ENCODE measurements at places on chromosomes 2 and 18.

DNA sequence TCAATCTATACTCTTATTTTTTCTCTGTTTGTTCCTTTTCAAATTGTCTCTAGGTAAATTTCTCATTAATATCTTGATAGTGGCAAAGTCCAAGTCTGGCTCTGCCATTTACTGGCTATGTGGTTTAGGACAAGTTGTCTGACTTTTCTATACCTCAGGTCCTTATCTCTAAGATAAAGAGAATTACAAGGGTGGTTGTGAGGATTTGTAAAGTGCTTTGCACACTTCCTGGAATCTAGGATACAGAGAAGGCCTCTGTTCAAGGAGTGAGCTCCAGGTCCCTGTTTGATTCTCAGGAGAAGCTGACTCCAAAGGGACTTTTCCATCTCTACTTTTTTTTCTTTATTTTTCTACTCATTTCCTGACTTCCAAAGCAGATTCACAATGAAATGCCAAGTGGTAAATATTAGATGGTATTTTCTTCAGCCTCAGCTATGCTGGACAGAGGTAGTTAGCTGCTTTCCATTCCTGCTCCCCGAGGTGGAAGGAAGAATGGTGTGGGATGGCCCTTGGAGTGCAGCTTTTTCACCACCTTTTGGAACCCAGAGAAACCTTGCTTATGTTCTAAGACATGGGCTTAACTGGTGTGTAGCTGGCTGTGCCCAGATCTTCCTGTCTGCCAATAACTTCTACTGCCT lies 90.5 kb downstream of the GALNT1 start:
- no peak for DNase-seq

GRCh38 chr2:219247678-219248642 lies 2.7 kb downstream of the STK16 start:
- no peak for DNase-seq

DNA sequence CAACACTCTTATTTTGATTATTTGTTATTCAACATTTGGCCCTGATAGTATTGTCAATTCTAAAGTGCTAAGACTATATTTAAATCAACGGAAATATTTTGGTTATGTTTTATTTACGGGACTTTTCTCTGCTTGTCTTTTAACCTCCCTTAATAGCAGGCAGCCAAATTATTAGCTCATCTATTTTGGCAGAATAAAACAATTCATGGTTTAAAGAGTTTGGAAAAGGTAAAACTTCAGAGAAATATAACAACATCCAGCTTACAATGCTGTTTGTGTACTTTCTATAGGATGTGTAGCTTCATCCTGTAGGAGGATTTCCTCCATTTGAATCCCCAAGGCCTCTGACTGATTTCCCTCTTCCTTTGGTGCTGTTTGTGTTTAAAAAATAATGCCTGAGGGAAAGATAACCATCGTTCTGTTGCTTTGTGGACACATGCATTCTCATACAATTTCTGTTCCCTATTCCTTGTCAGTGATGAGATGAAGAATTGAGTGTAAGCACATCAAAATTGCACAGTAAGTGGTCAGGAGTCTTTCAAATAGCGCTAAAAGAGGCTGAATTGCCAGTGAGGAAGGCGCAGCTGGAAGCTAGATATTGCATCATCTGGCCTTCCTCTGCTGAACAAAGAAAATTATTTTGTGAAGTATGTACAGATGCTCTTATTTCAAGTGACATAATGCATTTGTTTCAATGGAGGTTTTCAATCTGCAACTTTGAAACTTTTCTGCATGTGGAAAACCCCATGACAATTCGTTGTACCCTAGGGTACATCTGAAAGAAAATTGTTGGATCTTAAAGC lies 80.3 kb downstream of the CD28 start:
- no peak for DNase-seq

- DNase-seq = no peak
These were observed 55.6 kb downstream of the MTA3 start for GRCh38 chr2:42624047-42624446.

DNA sequence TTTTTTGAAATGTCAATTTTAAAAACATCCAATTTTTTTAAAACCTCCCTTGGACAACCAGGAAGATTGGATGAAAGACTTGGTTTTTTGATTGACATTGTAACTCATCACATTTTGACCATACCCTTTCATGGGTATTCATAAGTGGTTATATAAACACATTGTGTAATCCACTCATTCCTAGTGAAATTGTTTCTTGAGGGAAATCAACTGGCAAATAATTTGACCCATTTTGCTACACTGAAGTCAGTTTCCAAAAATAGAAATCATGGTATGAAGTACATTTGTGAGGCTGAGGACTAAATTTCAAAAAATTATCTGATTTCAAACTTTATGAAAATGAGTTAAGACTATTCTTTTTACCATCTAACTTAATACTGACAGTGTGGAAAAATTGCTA lies 31.5 kb downstream of the FBXO48 start:
- DNase-seq = no peak

GRCh38 chr18:78408623-78409022 lies 571.0 kb upstream of the SALL3 start:
- DNase-seq = no peak

DNA sequence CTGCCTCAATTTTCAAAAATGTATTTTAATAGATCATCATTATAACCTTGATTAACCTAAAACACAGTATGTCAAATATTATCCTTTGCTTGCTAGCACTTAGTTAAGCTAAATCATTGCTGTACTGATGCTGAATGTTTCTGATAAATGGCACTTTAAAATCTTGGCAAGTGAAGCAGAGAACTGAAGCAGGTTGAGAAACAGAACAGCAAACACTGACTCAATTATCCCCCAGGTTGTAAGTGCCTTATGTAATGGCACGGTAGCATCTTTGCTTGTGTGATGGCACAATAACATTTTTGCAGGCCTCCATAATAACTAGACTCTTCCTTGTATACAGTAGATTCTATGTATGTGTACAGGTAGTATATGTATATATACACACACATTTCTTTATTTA lies 33.8 kb downstream of the ARHGAP15 start:
- no peak for DNase-seq

DNA sequence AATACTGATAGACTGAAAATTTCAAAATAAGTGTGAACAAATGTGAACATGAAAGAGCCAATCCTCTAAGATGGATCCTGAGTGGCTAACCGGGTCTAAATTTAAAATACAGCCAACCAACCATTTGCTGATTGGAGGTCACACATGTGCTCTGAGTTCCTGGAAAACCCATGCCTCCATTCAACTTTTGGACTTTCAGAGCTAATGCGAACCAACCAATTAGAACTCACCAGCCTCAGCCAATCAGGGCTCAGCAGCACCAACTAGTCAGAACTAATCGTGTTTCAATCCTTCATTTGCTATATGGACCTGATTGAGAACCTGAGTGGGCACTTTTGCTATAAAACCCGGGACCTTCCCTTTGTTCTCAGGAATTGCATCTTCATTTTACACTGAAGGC lies 111.5 kb downstream of the MEP1B start:
- no peak for DNase-seq

GRCh38 chr2:161199912-161200701 lies 39.9 kb downstream of the TANK start:
- no peak for DNase-seq

DNA sequence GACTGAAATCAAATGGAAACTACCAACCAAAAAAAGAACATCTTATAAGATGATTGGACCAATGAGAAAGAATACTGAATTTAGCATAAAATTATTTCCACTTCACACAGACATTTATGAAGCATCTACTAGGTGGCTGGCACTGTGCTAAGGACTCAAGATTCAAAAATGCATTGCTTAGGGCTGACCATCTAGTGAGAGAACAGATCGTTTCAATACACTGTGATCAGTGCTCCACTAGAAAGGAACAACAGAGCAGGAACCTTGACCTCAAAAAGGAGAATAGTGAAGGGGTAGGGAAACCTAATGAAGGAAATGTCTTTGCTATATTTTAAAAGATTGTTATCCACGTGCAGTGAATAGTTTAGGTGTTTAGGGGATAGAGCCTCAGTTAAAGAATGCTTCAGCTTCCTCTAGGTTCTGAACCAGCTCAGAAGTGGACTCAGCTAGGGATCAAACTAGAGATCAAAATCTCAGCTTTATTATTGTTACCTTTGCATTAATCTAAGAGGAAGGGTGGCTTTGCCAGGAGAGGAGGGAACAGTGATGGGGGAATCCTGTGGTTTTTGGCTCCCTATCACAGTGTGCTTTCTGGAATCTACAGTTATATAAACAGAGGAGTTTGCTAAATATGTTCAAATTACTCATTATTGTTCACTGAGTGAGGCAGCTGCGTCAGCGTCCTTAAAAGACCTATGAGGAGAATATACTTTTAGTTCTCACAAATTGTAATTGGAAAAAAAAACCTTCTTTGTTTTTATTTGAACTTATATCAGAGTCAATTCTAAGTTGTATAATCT lies 16.2 kb upstream of the BBS5 start:
- no peak for DNase-seq

DNA sequence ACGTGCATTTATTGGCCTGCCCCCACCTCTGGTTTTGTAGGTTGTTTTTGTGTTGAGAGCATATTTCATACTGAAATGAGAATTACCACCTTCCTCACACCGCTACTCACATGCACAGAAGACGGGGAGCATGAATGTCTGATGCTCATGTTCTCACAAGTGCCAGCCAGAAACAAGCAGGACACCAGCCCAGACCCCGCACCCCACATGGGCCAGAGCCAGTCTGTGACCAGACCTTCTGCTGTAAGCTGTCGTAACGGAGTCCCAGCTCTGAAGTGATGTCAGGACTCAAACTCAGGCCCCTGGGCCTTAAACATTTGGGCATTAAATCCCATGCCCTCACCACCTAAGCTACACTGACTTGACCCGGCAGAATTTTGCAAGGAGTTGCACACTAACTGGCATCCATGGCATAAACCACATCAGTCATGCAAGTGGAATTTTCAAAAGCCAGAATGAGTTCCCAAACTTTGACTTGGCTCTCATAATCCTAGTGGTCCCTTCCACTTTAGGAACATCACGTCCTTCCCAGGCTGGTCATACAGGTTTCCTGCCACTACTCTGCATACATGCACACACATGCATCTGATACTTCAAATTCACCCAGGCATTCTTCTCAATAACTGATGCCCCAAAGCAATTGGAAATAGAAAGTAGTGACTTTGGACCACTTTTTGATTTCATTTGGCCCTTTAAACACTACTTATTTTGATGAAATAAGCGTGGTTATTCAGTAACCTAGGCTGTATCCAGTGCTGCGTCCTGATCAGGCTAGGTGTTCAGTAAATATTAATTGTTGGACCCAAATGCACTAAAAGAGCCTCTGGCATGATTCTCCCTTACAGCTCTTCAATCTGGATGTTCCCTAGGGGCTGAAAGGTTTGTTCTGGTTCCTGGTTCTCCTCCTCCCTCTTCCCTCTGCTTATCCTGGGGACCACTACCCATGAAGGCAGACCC lies 223.1 kb upstream of the ID2 start:
- no peak for DNase-seq

DNA sequence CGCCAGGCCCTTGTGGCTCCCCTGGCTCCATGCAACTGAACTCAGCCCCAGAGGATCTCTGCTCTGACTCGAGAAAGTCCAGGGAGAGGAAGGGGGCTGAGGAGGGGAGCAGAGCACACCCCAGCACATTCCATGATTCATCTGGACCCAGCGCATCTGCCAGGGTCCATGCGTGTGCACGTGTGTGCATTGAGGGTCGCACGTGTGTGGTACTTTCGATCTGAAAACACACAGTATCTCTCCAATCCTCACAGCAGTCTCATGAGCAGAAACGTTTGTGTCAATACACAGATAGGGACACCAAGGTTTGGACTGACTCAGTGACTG lies 146.4 kb upstream of the ID2 start:
- no peak for DNase-seq

DNA sequence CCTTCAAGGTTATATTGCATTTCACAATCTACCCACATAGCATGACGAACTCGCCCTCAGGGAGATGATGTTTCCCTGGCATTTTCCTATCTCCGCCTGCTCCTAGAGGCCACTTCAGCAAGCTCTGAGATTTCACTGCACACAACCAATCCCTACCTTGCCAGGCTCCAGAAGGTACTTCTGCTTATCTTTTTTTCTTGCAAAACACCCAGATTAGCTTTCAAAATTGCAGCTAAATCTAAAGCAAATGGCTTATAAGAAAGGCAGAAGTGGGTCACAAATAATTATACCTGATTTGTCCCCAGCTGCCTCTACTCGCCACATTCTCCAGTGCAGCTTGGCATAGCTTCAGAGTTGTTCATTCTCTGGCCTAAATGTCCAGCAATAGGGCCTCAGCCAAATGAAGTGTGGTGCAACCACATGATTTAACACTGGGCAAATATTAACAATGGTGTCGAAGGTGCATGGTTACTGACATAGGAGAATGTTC lies 32.4 kb upstream of the MRPL19 start:
- no peak for DNase-seq

- no peak for DNase-seq
These were observed 119.3 kb downstream of the GLI2 start for GRCh38 chr2:120854766-120855530.

DNA sequence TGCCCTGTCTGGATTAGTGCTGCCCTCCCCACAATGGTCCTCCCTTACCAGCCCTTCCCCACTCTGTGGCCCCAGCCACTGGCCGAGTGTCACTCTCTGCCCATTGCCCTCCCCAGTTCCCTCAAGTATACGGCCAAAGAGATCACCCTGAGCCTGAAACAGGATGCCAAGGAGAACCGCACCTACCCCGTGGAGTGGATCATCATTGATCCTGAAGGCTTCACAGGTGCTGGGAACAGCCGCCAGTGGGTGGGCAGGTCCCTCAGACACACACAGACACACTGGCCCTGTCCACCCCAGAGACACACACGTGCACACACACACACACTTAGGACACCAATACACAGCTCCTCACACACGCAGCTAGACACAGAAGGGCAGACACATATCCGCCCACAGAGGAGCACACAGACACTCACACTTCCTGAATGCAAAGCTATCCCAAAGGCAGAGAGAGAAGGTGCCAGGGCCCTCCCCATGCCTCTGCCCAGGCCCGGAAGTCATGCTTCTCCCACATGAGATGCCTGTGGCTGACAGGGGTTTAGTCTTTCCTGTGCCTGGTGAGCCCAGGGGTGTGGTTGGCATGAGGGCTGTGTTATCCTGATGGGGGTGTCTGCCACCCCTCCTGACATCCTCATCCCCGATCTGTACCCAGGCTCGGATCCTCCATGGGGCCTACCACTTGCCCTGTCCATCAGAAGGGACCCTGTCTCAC lies 2.9 kb downstream of the CHRND start:
- no peak for DNase-seq

DNA sequence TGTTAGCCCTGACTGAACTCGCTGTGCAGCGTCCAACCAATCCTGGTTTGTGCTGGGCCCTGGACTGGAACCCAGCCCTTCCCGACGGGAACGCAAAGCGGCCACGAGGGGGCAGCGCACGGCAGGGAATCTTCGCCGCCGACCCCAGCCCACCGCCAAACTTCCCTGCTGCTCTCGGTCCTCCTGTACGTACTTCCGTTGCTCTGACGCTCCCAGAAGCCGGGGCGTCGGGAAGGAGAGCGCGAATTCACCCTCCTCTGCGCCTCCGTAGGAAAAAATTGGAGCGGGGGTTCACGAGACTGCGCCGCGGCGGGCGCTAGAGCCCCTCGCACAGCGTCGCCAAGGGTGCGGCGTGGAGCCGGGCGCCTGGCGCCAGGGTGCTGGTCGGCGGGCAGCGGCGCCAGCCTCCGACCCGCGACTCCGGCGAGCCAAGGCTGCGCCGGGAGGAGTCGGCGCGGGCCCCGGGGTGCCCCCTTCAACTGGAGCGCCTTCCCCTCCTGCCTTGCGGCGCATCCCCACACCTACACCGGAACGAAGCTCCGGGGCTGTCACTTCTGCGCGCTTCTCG lies 873 bp upstream of the SH3RF3 start:
- peak; percentile 41 for DNase-seq
